Progenitor cell of endocrine pancreas (in vitro differentiated cells): ENCODE measurements at places on chromosomes 16 and 17.

DNA sequence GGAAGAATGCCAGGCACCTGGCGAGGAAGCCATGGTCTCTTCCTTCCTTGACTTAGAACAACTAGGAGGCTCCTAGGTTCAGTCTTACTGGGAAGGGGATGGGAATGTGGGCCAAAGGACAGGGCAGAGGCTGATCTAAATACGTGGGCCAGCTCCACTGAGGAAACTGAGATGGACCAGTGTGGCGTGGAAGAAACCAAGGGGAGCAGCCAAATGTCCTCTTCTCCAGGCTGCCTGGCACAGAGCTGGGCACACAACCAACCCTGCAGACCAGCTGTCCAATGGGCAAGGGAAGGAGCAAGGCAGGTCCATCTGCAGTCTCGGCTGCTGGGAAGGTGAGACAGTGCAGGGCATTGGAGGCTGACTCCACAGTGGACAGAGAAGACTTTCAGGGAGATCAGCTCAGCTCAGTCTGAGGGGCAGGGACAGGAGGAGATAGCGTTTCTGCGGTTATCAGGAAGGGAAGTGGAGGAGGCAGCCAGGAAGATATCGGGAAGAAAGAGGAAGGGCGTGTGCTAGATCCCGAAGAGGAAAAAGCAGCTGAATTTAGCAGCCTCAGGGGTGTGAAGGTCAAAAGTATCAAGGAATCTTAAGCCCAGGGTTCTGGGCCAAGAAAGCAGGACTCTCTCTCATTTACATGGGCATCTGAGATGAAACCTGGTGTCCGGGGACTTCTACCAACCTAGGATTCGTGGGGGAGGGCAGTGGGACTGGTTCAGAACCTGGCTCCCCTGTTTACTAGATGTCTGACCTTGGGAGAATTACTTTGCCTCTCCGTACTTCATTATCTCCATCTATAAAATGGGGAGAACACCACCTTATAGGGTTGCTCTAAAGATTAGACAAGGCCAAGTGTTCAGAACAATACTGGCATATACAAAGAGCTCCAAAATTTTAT is 1.8 kb downstream of the KIFC3 start:
- DNase-seq: no peak

DNA sequence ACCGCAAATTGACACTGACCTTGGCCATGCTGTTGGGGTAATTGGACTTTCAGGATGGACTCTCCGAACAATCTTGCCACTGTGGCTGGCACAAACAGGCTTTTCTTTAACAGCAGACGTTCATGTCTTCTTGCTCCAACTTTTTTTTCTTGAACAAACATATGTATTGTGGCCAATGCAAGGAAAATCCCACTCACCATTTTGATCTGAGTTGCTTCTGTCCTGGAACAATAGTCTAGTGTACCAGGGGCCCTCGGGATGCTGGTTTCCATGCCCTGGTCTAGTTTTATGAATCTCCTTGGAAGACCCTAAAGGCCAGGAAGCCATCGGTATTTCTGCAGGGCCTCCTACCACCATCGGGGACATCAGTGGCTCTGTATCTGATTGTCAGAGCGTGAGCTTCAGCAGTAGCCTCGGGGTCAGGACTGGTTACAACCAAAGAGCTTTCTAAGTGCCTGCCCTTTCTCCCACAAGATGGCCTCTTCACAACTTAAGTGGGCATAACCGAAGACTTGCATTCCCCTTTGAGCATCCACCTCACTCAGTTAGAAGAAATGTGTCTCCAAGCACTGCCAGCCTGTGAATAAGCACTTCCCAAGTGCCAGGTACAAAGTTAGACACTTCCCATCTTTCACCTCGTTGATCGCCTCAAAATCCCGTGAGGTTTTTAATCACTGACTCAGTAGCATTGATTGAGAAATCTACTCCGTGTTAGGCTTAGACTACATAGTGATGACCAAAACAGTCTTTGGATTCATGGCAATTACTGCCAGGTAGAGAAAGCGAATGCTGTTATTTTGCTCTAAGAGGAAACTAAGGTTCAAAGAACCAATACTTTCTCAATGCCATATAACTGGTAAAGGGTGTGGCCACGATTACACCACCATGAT is 87.0 kb upstream of the TBX2 start:
- DNase-seq: no peak

DNA sequence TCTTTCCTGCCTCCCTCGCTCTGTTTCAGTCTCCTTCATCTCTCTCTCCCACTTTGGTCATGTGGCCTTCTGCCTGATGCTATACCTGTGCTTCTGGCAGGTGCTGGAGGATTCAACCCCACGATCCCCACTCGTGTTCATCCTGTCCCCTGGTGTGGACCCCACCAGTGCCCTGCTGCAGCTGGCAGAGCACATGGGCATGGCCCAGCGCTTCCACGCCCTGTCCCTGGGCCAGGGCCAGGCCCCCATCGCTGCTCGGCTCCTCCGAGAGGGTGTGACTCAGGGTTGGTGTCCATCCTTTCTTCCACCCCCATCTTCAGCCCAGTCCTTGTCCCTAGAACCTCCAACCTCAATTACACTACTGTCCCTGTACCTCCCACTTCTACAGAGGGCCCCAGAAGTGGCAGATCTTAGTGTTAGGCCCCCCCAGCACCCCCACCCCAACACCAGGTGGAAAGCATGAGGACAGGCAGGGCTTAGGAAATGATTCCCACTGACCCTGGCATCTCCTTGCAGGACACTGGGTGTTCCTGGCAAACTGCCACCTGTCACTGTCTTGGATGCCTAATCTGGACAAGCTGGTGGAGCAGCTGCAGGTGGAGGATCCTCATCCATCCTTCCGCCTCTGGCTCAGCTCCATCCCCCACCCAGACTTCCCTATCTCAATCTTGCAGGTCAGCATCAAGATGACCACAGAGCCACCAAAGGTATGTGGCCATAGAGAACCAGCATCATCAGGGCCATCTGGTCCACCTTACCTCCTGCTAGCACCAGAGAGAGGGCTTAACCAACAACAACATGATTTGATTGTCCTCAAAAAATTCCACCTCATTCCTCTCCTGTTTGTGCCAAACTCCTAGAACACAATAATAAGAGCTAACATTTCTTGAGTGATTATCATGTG is 9.7 kb upstream of the KDM6B start:
- no peak for DNase-seq

- DNase-seq: no peak
Measured at GRCh38 chr17:1649844-1650501, at the start of gene RILP. Gene RILP, minus strand, starts transcription at chr17:1649866. Its CDS starts 62 bp downstream, at chr17:1649804.

DNA sequence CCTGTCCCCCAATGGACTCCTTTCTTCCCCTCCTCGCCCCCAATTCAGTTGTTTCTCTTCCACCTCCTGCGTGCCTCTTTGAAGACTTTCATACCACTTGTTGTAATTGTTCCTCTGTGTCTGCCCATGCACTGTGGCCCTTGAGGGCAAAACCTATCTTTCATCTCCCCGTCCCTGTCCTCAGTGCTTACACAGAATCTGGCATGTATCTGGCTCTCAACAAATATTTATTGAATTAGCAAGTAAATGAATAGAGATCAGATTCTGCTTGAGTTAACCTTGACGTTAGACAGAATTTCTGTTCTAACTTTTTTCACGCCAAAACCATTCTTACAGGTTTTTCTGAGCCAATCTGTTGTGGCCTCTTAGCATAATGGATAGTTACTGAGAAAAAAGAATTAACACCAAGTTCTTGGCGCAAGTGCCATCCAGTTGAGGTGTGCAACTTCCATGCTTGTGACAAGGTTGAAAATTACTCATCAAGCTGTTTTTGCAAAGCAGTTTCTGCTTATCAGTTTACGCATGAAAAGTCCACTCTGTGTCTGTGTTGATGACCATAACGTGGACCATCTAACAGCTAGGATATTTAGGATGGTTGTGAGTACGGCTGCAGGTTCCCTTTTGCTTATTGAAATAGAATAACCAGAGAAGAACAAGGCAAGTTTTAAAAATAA is 215.1 kb downstream of the PRKCA start:
- DNase-seq: no peak

- DNase-seq: no peak
Measured at GRCh38 chr16:8572919-8573724, 17.2 kb downstream of the TMEM114 start.
